NCI-H1417 (cell line): ENCODE measurements at places on chromosomes 1 and 21.

GRCh38 chr1:67748630-67749029, 63.6 kb downstream of the GADD45A start:
- DNase-seq, result no peak

- no peak for DNase-seq
These were observed 11.4 kb upstream of the RGS16 start for GRCh38 chr1:182615468-182616129.

- no peak for DNase-seq
These were observed 51.5 kb downstream of the MAP3K7CL start for GRCh38 chr21:29181799-29182470.

GRCh38 chr1:217135569-217135915, 412.3 kb upstream of the ESRRG start:
- DNase-seq, result peak; percentile 78

DNA sequence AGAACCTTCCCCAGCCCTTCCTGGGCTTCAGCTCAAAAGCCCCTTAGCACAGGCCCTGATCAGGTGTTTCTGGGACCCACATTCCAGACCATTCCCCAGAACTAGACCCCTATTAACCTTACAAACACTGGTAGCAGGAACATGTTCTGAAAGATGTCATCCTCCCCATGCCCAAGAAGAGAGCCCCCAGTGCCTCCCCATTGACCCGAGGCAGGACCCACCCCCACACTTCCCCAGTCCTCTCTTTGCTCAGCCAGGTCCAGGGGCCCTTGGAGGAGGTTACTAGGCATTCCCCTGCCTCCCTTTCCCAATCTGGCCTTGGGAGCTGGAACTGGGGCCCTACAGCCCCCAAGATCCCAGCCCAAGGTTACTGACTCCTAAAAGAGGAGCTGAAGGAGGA, 38.9 kb upstream of the HMGB4 start:
- no peak for DNase-seq

DNA sequence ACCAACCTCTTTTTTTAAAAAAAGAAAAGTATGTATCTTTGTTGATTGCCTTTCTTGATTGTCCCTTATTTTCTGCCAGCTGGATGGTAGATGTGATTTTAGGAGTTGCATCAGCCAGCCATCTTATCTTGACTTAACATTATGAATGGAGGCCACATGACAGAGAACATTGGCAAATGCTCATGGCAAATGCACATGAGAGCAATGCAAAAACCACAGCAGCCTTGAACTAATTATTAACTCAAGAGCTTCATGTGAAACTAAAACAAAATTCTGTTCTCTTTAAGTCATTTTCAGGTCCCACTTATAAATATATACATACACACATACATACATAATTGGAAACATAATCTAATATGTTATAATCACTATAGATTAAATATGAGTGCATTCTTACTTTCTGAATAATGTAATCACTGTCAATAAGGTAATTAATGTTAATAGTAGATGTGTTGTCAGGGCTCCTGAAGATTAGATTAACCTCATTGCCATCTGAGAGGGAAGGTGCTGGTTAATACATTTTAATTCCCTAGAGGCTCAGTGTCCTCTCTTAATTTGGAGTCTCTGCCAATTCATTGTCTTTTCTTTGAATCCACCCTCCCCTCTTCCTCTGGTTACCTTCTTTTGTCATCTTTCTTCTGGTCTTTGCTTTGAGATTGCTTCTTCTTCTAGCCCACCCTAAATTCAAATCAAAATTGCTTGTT, 962.2 kb downstream of the ADGRL2 start:
- DNase-seq, result no peak

GRCh38 chr1:41977326-41977725, 58.6 kb upstream of the HIVEP3 start:
- peak; percentile 47 for DNase-seq

DNA sequence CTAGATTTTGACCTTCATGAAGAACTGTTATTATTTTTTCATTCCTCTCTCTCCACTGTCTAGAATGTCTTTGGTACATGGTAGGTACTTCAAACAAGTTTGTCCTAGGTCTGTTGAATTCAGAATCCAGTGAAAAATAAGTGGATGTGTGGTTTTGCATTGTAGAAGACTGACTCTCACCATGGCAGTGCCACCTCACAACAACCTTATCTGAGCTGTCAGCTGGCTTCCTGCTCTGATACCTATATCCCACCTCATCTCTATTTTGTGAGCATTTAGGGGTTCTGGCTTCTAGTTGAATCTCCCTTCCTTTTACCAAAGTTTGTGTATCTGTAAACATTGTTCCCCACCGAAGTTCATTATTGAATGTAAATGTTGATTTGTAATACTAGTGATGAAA, 9.1 kb downstream of the SWT1 start:
- DNase-seq, result no peak

- DNase-seq, result no peak
These were observed 4.8 kb downstream of the MGST3 start for GRCh38 chr1:165635823-165636222.

- DNase-seq, result no peak
These were observed 124.5 kb downstream of the CRB1 start for GRCh38 chr1:197392541-197392940.

GRCh38 chr1:3148171-3148570, 79.2 kb downstream of the PRDM16 start:
- DNase-seq, result no peak

- no peak for DNase-seq
These were observed 1.2 kb downstream of the MTF2 start for GRCh38 chr1:93080179-93080823.

- DNase-seq, result no peak
These were observed 40.8 kb upstream of the COL6A1 start for GRCh38 chr21:45940621-45941337.
